Mesothelial cell of epicardium (in vitro differentiated cells): ENCODE measurements at places on chromosomes 1 and 21.

DNA sequence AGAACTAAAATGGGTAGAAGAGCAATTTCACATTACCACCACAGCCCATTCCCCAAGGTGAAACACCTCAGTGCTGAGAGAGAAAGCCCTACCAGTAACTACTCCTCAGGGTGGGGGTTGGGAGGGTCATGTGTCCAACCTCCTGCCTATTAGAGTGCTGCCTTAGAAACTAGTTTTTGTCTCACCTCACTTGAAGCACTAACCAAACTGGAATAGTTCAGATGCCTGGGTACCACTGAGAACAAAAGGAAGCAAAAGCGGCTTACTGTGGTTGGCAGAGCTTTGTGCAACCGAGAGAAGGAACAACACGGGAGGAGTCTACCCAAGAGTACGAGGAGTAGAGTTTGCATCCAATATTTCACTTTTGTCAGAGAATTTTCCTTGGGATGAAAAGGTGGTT lies 1207.5 kb upstream of the ADGRL2 start:
- no peak for DNase-seq

- no peak for DNase-seq
Observed at GRCh38 chr1:125065092-125065820, 3880.5 kb downstream of the SRGAP2C start.

DNA sequence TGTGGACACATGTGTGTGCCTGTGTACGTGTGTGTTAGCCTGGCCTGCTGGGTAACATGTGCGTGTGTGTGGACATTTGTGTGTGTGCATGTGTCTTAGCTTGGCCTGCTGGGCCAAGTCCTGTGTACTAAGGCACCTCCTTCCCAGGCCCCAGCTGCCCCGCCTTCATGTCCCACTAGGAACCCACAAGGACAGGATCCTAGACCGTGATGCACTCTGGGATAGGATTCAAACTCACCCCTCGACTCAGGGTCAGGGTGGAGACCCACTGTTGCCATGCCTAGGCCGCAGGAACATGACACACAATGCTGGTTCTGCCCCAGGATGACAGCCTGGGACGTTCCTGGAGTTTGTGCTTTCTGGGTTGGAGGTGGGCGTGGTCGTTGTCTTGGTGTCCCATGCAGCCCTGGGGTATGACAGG lies 89.9 kb upstream of the TMPRSS2 start:
- peak; percentile 20 for DNase-seq

DNA sequence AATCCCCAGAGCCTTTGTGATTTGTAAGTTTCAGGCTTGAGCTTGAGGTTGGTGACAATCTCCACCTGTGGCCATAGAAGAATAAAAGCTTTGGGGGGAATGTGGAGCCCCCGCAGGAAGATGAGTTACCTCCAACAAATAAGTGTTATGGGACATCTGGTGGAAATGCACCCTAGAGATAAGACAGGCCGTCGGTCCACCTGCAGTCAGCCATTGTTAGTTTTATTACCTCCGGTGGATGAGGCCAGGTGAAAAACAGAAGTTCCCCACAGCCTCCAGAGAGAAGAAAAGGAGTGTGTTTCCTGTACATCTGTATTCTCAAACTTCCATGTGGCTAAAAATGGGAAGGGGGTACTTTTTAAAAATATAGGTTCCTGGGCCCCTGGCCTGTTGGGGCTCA lies 137.4 kb downstream of the KAZN start:
- no peak for DNase-seq

- DNase-seq, result peak; percentile 60
Observed at GRCh38 chr1:3170561-3171453, 101.8 kb downstream of the PRDM16 start.

DNA sequence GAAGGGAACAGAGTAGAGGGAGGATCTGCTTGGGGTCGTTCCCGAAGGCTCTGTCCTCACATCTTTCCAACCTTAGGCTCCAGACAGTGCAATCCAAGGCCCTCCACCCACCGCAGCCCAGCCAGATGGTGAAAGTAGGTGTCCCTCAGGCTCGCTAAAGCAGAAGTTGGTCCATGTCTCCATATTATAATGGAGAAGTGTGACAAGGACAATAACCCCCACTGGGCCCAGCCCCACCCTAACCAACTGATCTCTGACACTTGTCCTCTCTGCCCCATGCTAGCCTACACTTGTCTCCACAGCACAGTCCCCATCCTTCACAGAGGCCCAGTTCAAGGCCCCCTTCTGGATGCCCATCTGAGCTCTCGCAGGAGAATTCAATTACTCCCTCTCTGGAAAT lies 48.7 kb downstream of the DMAP1 start:
- DNase-seq, result no peak

- DNase-seq, result no peak
Observed at GRCh38 chr21:46457801-46458314, 833 bp upstream of the DIP2A start.

DNA sequence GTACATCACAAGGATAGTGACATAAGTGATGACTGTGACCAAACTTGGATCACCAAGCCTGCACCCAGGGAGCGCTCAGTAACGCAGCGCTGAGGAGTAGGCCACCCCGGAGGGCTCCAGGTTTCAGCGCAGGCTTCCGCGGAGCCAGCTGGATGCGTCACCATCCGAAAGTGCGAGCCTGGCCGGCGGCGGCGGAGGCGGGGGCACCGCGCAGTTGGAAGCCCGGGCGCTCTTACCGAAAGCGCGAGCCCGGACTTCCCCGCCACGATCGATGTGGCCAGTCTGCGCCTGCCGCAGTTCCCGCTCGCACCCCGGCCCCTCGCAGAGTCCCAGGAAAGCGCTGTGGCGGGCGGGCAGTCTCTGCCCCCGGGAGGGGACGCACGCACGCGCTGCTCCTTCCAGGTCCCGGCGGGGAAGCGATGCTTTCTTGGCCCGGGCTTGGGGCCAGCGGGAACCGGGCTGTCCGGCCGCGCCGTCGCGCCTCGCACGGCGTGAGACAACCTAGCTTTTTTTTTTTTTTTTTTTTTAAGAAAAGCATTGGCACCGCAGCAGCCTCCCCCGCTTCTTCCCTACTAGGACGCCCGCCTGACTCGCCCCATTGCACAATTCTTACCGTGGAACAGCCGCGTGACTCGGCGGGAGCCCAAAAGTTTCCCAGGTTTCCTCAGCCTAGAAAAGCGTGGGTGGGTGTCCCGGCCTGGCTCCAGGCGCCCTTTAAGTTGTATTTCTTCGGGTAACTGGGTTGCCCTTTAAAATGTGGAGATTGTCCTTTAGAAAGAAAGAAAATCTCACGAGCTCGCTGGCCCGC lies 36.4 kb upstream of the JAK1 start:
- peak; percentile 77 for DNase-seq

- no peak for DNase-seq
Observed at GRCh38 chr21:35405981-35406380, 356.9 kb upstream of the RUNX1 start.
